ENCODE measurements at places on chromosomes 5 and 9. TPM values are rescaled to one million over a fixed set of nuclear protein-coding genes. Genes with fewer than 3 reads are reported as not detected.

DNA sequence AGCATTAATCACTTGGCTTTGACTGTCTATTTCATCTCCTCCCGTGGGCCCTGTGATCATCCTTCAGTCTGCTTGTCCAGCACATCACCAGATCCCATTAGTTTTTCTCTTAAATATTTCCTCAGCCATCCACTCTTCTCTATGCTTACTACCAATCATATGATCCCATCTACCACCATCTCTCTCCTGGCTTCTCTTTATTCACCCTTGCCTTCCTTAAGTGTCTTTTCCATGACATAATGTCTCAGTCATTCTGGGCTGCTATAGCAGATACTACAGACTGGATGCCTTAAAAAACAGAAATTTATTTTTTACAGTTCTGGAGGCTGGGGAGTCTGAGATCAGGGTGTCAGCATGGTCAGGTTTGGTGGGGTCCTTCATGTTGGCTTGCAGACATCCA, 208.4 kb upstream of the PPP1R2B start:
- DNase-seq, result no peak

PCDHA1 gene
- total RNA-seq, result under 0.01 TPM

GRCh38 chr9:16152276-16153101, 599.6 kb downstream of the CCDC171 start:
- no peak for DNase-seq

DNA sequence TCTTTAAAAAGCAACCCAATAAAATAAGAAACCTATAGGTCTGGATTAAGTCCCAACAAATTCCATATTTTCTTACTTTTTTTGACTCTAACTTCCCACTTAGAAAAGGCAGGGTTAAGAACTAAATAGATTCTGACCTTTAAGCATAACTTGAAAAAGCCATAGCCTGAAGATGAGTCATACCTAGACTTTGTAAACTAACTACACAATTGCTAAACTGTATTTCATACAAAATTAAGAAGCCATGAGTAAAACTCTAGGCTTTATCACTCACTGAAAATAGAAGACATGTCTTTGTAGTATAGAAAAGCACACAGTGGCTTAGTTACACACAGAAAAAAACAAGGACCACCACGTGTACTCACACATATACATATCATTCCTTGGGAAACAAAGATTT, 51.5 kb downstream of the MLLT3 start:
- peak; percentile 76 for DNase-seq
